ENCODE measurements at places on chromosomes 7 and 10.
A peak's percentile ranks its signal among the peaks of the same experiment; 100 is the strongest.

- peak; percentile 66 for DNase-seq
These were observed 1.4 kb upstream of the LCOR start for GRCh38 chr10:96830511-96831199.

- no peak for DNase-seq
These were observed 17.6 kb upstream of the SFR1 start for GRCh38 chr10:104104418-104104817.

DNA sequence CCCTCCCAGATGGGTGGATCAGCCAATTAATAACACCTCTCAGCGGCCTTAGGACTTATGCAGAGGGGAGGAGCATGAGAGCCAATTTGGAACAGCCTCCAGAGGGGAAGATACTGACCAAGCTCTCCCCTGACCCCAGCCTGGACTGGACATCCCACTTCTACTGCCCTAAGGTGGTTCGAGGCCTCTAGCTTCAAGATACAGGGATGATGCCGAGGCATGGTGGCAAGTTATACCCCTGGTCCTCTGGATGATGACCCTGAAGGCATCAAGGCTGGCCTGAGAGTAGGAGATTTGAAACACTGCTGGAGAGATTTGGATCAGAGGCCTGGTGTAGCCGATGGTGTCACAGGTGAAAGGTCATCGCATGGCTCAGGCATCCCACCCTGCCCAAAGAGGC is 3.2 kb downstream of the CDH23 start:
- DNase-seq, result no peak

DNA sequence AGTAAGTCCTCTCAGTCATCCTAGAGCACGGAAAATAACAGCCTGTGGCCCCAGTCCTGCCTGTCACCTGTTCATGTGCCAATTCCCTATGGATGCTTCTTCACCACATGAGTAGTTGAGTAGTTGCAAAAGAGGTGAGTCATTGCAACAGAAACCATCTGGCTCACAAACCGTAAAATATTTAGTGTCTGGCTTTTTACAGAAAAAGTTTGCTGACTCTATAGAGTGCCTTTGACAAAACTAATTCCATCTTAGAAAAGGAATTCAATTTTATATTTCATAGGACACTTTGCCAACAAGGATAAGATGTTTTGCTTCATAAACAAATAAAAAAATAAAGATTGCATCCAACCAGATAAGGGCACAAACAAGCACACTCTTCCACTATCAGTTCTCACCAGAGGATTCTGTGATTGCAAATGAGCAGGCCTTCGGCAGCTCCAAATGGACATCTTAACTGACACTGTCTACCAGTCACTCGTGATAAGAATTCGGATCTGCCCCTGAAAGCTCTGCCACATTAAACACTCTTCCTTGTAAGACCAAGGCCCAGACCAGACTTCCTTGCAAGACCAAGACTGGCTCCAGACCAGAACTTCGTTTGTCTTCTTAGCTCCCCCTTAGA is 242.7 kb upstream of the SEMA3C start:
- no peak for DNase-seq

- DNase-seq, result no peak
These were observed 807 bp upstream of the MINPP1 start for GRCh38 chr10:87503886-87504285.
